ENCODE measurements at places on chromosomes 16 and 17. TPM values are rescaled to one million over a fixed set of nuclear protein-coding genes. Genes with fewer than 3 reads are reported as not detected.

The CCL17 gene
- not detected for total RNA-seq

The IRX5 gene
- total RNA-seq, result 6.7 TPM

The FBXO47 gene
- total RNA-seq, result not detected

DNA sequence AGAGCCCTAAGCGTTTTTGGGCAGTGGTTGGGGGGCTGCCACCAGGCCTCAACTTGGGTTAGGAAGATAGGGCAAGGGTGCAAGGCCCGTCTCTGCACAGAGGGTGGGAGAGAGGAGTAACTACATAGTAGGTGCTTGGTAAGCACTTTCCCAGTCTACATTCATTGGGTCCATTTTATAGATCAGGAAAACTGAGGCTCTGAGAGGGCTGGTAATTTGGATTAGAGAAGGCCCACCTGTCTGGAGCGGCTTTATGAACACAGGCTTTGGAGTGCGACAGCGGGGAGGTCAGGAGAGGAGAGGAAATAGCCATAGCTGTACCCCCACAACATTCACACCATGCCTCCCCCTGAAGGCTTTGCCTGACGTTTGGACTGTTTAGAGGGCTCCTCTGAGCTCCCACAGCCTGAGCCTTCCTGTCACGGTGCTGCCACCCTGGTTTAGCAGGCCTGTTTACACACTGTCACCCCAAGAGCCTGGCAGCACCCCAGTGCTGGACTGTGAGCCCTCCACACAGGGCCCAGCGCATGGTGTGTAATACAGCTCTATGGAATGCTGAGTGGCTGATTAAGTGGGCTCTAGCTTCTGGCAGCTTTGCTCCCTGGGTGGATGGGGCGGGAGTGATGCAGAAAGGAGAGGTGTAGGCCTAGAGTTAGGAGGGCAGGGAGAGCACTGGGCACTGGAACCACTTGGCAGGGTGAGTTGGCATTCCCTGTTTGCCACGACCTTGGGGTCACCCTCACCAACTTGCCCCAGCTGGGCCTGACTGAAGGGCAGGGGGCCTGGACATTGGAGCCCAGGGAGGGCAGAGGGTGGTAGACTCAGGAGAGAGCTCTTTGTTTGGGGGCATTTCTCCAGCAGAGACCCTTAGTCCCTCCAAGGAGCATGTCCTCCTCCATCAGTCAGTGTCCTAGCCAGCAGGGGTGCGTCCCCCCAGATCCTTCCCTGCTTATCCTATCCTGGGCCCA, 73.7 kb downstream of the RAI1 start:
- no peak for DNase-seq

- no peak for DNase-seq
These were observed 221.8 kb downstream of the CDH11 start for GRCh38 chr16:64900019-64900418.

- no peak for DNase-seq
These were observed 114.8 kb downstream of the C16orf95 start for GRCh38 chr16:87202346-87202745.

DNA sequence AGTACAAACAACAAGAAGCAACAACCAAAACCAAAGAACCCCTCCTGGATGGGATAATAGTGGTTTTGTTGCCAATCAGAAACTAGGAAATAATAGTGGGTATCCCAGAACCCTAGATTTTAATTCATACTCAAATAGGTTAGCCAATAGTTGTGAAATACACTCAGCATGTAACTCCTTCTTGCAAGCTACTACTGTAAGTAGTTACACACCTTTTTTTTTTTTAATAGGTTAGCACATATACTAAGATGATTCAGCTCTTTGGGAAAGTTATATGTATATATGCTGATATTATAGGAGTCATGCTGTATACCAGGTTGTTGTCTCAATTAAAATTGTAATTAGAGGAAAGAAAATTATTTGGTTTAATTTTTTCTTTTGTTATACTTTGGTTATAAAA, 92.5 kb upstream of the HAS3 start:
- no peak for DNase-seq

GRCh38 chr17:62727916-62728672, 80.0 kb downstream of the MARCHF10 start:
- no peak for DNase-seq
